NCI-H2107 (cell line): ENCODE measurements at places on chromosomes 4 and X.

DNA sequence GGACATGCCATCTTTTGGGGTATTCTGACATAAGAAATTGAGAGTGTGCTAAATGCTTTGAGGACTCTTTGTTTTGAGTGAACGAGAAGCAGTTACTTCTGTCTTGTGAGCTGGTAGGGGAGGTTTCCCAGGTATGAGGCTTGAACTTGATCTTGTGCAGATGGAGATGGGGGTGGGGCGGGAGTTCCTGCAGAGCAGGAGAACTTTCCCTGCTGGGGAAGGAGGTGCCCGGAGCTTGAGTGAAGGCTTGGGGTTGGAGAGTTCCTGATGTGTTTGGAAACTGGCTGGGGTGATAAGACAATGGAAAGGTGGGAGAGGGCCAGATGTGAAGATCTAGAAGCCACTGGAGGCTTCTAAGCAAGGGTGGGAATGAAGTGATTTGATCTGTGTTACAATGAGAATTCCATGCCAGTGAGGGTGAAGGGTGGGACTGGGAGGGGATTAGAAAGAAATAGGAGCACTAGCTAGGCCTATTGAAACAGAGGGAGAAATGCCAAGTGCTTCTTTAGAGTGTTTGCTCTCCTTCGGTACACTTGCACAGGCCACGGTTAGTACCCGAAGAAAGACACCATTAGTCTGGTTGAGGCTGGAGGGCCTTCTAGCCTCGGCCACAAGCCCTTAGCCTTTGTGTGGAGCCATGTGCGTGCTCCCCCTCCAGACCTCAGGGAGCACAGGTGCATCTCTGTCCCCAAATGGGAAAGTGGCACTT is 103.5 kb upstream of the STOX2 start:
- DNase-seq = no peak

DNA sequence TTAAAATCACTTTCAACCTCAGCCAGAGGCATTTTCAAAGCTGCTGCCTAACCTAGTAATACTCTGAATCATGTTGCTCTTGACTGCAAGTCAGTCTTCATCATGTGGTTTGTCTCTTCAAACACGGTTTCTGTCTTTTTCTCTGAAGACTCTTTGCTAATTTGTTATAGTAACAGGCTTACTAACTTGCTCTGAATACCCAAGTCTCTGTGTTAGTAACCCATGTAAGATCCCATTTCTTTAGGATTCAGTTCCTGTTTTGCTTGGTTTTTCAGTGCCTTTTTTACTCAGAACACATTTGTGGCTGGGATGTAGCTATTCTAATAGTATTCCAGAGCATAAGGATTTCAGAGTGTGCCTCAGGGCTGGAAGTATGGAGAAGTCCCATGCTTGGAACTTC is 1450.6 kb upstream of the IGFBP7 start:
- DNase-seq = no peak

DNA sequence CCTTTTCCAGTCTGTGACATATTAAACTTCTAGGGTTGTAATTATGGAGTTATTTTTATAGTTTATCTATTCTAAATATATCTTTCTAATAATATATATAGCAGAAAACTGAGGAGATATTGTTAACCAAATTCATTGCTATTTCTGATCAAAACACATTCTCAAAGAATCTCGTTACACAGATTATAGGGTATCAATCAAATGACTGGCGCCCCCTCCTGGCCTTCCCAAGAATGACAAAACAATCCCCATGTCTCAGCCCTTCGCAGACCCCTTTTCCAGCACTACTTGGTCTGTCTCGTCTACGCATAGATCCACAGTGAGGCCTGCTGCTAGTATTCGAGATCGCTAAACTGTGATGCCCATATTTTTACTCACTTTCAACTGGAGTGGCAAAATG is 209.3 kb downstream of the GPC3 start:
- DNase-seq = no peak

DNA sequence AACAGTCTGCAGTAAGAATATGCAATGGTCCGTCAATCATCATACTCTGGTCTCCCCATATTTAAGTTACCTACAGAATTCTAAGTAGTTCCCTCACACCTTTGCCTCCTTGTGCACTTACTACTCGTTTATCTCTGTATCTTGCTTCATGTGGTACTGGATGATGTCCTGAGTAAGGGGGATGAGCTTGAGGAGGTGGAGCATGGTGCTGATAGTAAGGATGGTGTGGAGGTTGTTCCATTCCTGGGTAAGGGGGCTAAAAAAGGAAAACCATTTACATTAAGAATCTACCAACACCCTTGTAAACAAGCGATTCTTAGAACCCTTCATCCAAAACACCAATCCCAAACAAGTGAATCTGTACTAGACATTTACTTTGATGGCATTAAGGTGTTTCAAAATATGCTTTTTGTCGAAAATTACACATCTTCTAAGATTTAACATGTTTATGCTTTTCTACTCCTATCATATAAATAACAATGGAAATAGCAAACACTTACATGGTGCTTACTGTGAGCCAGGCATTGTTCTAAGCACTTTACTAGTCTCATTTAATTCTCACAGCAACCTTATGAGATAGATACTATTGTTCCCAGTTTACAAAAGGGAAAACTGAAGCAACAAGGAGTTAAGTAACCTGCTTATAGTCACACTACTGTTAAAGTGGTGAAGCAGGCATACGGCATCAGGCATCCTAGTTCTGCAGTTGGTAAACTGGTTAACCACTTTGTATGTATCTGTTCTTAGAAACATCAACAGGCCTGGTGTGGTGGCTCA is 33.5 kb downstream of the YTHDC1 start:
- DNase-seq = no peak

GRCh38 chr4:51942833-51943215 is 77.3 kb downstream of the LRRC66 start:
- DNase-seq = no peak

DNA sequence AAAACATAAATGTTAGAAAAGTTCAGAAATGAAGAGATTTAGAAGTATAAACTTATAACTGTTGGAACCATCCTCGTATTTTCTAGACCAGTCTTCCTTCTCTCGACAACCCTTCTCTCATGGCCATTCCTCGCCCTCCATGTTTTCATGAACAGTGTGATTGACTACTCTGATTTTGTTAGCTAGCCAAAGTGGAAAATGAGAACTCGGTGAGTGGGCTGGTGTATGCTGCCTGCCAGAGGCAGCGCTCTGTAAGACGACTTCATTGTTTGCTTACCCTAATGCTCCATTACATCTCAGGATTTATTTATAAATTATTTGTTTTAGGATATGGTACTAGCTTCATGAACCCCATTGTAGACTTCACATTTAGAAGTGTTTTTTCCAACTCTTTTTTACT is 153.0 kb downstream of the CBR4 start:
- DNase-seq = no peak

DNA sequence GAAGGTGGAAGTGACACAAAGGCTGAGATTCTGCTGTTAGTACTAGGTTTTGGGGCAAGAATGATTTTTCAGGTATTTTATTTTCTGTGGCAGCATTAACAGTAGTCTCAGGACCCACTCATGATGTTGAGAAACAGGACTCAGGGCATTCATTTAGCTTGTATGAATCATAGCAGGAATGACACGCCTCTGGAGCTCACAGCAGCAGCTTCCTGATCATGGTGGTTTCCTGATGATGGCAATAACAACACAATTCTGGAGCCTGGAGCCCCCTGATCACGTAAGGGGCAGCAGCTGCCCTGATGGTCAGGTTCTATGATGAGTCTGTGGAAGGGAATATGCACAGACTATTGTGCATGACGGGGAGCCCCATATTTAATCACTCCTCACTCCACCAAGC is 47.0 kb downstream of the TASL start:
- no peak for DNase-seq

DNA sequence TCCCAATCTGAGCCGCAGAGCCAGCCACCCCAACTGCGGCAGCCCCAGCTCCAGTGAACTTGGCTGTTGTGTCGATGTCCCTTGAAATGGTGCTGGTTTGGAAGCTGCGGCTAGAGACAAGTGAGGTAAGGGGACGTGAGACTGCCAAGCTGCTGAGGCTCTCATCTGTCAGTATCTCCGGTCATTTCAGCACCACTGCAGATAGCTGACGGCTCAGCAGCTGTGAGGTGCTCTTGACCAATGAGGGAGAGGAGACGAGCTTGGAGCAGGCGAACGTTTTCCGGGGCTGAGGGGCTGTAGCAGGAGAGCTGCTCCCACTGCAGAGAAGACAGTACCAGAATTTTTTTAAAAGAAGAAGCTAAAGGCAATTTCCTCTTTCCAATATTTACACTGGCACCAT is 175.5 kb upstream of the CASK start:
- no peak for DNase-seq

DNA sequence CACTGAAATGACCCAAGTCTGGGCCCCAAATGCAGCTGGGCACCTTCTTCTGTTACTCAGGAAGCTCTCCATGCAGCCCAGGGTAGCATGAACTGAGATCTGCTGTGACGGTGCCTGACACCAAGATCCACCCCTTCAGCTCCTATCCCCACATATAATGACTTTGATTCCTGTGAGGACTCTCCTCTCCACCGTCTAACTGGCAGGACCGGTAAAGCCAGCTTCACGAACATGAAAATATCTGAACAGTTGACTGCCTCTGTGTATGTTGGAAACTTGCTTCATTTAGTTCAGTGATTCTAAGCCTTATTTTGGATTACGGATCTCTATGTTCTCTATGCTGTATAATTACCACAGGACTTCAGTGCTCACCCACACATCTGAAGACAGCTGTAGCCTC is 115.5 kb upstream of the TMEM150C start:
- no peak for DNase-seq

DNA sequence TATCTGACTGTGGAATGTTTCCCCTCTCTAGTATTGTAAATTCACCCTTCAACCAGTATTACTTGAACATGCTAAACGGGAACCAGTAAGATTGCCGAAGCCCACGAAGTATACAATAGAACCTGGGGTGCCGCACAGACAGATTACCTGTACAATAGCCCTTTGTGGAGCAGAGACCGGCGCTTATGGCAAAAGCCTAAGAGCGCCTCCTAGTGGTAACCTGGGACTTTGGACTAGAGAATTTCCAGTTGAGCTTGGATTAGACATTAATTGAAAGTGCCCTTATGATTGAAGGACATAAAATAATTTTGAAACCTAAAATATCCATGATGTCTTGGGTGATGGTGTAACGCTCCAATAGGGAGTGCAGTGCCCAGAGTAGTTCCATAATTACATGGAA is 14.1 kb downstream of the ZNF157 start:
- DNase-seq = peak; percentile 55
